Dermis microvascular lymphatic vessel endothelial cell (primary cell): ENCODE measurements at places on chromosomes 1 and 21. TPM values are rescaled to one million over a fixed set of nuclear protein-coding genes. Genes with fewer than 3 reads are reported as not detected.

- no peak for DNase-seq
Observed at GRCh38 chr1:172292840-172293239, 127.6 kb upstream of the C1orf105 start.

The DCST1 gene
- total RNA-seq, result not detected in 2 replicates

DNA sequence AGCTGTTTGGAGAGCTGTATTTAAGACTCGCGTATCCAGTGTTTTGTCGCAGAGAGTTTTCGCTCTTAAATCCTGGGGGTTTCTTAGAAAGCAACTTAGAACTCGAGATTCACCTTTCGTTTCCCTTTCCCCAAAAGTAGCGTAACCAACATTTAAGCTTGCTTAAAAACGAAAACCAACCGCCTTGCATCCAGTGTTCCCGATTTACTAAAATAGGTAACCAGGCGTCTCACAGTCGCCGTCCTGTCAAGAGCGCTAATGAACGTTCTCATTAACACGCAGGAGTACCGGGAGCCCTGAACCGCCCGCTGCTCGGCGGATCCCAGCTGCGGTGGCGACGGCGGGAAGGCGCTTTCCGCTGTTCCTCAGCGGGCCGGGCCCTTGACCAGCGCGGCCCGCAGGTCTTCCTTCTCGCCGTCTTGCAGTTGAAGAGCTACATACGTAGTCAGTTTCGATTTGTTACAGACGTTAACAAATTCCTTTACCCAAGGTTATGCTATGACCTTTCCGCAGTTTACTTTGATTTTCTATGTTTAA is 1.9 kb downstream of the OLIG1 start:
- DNase-seq, result no peak

DNA sequence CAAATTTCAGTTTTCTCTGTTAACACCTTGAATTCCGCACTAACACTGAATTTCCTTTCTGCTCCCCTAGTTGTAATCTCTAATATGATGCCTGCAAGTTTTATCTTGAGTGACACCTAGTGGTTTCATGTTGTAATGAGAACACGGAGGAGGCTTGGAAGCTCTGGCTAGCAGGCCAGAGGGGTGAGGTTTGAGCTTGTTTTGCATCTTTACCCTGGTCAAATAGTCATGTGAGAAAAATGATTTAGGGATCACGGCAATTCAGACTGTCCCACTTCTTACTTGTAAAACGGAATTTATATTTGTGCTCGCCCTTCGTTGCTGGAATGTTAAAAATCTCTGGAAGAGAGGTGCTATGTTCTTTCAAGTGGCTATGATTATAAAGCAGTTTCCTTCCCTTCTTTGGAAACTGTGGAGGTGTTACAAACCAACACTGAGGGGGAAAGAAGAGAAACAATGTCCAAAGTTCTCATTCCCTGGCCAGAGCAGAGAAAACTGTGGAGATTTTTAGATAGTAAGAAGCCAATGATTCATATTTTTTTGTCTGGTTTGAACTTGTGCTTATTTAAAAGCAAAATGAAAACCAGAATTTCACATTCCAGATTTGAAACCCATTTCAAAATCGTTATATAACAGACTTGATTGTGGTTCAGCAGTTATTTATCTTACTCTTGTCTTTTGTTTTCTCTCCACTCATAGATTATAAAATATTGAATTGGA is 5.3 kb upstream of the MROH9 start:
- DNase-seq, result peak; percentile 27

- DNase-seq, result no peak
Observed at GRCh38 chr1:6861075-6861724, 75.9 kb downstream of the CAMTA1 start.

DNA sequence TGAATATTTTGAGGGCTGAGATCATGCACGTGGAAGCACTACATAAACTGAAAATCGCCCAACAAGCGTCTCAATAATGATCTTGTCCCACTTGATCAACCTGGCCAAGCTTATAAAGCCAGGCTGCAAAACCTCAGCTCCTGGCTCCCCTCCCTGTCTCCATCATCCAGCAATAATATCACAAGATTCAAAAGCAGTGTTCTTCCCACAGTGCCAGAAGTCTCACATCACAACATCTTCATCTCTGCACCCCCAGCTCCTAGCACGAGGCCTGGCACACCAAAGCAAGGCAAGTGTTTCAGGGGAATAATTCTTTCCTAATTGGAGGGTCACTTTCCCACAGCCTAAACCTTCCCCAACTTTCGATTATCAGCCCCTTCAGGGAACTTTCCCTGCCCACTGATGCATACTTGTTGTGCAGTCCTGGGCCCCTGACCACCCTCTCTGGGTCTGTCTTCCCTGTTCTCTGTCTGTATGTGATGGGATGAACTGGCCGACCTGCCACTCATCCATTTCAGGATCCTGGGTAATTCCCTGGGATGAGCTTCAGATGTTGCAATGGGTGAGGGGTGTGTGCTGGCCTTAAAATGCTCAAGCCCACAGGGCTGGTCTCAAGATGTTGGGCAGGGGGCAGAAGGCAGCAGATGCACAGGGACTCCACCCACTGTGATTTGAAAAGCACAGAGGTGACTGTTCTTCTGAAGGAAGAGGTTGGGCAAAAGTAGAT is 129.0 kb downstream of the DMRTB1 start:
- DNase-seq, result no peak

DNA sequence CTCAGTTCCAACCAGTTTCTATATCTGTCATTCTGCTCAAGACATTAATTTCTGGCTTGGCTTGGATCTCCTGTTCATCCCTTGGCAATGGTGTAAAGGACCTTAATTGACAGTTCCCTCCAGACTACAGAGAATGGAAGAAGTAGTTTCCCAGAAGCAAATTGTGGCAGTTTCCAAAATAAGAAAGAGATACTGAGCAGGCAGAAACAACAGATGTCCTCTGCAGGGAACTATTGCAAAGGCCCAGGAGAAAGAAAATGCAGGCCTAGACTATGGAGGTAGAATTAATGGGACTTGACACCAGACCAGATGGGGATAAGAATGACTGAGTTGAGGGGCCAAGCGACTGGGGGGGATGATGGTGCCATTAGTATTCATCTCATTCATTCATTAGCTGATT is 6.1 kb upstream of the AK2 start:
- DNase-seq, result no peak

DNA sequence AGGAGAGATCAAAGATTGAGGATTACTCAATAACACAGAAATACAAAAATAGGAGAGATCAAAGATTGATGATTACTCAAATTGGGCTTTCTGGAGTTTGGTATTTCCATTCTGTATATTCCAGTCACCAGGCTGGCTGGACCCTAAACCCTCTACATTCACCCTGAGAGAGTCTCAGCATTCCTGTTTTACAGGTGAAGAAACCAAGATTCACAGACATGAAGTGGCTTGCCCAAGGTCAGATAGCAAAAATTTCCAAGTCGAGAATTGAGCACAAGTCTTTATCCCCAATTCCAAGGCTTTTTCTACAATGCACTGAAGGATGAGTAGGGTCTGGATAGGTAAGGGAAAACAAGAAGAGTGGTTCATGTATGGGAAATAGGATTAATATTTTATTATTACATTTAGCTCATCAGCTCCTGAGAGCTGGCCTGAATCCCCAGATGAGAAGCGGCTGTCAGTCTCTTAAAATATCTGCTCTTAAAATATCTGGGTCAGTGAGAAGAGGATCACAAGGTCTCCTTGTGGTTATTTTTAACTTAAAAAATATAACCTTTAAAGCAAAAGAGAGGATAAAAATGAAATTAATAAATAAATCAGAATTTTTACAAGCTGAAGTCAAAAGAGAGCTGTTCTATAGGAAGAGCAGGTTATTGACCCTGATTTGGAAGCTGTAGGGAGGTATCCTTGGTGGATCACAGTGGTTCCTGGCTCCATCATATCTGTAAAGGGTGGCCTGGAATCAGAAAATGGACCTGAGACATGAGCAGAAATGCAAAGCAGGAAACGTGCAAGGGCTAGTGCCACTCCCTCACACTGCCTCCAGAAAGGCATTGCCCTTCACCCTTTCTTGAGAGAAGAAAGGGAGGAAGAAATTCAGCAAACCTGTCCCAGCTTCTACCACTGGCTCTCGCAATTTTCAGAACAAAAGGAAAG is 29.1 kb upstream of the SEC16B start:
- no peak for DNase-seq

DNA sequence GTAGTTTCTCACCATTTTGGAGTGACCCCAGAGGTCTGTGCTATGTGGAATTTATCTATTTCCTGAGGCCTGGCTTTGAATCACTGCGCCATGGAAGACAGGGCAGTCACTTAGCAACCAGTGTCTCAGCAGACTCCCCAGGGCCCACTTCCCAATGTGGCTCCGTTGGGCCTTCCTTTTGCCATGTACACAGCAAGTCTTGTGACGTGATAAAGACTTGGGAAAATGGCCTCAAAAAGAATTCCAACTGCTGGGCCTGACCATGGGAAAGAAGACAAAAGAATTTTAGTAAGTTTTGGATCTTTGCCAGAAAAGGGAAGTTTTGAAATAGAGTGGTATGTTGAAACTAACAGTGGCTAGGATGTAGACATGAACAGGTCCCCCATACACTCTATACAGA is 36.2 kb downstream of the TLR5 start:
- peak; percentile 78 for DNase-seq

GRCh38 chr1:161484613-161485012 is 20.6 kb upstream of the FCGR2A start:
- DNase-seq, result no peak

- DNase-seq, result no peak
Observed at GRCh38 chr1:198278943-198279342, 122.1 kb downstream of the NEK7 start.

GRCh38 chr1:15956150-15956549 is 19.8 kb downstream of the ZBTB17 start:
- DNase-seq, result no peak

DNA sequence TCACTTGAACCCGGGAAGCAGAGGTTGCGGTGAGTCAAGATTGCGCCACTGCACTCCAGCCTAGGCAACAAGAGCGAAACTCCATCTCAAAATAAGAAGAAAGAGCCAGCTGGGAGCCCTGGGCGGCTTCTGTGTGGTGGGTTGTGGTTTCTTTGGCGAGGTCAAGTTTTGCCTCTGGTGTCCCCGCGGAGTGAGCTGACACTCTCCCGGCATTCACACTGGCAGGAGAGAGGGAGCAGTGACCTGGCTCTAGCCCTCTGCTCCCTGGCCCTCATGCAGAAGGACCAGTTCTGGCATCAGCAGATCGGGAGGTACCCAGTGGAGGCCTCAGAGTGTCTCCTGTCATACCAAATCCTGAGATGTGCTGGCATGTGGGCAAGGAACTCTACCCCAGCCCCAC is 81.0 kb upstream of the VAMP3 start:
- no peak for DNase-seq

The HSPG2 gene
- total RNA-seq, result 281 and 463 TPM in 2 replicates

GRCh38 chr1:21672478-21673276 is 3.5 kb upstream of the RAP1GAP start:
- no peak for DNase-seq

The PDC gene
- not detected in 2 replicates for total RNA-seq

DNA sequence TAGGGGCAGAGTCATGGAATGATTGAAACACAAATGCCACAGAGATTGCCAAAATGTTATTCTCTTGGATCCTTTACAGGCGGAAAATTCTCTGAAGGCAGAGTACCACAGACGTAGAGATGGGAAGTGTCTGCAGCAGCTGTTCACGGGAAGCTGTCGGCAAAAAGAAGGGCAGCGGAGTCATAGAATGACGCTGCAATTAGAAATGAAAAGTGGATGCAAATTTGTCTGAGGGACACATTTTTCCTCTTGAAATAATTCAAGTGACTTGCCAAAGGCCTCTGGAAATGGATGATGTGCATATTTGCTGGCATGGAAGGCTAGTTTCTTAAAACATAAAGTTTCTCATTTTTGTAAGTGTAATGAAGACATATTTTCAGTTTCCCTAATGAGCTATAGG is 77.5 kb upstream of the PLD5 start:
- DNase-seq, result no peak

DNA sequence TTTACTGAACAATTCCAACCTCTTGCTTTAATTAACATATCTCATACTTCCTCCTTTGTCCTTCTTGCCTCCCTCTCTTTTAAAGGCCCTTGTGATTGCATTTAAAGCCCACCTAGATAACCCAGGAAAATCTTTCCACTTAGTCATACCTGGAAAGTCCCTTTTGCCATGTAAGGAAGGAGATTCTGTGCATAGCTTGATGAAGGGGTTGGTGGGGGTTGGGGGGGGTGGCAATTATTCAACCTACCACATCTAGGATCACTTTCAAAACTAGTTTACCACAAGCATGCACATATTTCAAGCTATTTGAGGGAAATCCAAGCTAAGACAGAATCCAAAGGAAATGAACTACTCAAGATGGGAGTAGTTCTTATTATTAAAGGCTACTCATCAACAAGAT is 249.1 kb upstream of the PTBP2 start:
- DNase-seq, result no peak

DNA sequence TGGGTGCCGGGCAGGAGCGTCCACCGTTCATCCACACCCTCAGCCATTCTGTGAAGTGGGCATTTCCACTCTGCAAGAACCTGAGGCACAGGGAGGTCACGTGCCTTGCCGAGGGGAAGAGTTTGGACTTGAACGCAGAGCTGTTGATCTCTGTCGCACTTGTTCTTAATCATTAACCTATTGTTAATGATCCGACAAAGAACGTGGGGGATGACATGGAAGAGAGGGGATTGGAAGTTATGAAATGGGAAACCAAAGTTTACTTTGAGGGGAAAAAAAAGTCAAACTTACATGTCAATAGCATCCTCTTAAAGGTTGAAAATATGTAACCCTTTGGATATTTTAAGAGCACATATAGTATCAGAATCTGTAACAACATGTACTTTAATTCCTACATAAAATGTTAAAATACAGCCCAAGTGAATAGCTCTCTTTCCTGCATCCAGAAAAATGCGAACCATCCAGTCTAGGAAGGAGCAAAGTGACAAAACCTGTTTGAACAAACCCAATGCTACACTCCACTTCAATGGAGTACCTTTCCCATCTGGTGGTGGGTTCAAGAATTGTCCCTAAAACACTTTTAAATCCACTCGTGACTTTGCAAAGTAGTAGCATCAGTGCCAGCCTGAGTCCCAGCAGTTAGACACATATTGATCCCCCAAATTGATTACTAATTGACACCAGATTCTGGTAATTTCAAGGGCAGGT is 75.5 kb downstream of the SETD4 start:
- DNase-seq, result no peak

DNA sequence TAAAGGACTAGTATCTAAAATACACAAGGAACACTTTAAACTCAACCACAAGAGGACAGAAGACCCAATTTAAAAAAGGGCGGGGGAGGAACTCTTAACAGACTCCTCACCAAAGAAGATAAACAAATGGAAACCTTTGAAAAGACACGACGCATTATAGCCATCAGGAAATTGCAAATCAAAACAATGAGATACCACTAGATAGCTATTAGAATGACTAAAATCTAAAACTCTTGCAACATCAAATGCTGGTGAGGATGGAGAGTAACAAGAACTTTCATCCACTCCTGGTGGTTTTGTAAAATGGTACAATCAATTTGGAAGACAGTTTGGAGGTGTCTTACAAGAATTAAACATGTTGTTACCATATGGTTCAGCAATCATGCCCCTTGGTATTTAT is 708.2 kb downstream of the BRINP3 start:
- no peak for DNase-seq

- no peak for DNase-seq
Observed at GRCh38 chr1:25106352-25106751, 126.0 kb downstream of the SYF2 start.

The TTC13 gene
- total RNA-seq, result 7.6 and 8.6 TPM in 2 replicates
